ENCODE measurements at places on chromosomes 2 and 18.

GRCh38 chr18:7878265-7879211 is 311.4 kb downstream of the PTPRM start:
- no peak for DNase-seq

DNA sequence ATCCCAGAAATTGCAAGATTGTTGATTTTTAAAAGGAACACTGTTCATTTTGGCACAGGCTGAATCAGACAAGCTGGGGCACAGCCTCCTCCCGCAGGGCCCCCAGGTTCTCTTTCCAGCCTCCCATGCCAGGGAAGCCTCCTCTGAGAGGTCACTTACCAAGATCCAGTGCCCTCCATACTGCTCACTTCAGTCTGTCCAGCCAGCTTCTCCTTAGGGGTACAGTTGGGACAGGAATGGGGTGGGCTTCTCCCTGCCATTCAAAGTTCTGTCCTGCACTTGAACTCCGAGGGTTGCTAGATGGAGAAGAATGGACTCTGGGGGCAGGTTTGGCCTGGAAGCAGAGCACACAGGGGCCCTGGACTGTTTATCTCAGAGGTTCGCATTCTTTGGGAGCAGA is 7.5 kb upstream of the CYP26B1 start:
- no peak for DNase-seq

DNA sequence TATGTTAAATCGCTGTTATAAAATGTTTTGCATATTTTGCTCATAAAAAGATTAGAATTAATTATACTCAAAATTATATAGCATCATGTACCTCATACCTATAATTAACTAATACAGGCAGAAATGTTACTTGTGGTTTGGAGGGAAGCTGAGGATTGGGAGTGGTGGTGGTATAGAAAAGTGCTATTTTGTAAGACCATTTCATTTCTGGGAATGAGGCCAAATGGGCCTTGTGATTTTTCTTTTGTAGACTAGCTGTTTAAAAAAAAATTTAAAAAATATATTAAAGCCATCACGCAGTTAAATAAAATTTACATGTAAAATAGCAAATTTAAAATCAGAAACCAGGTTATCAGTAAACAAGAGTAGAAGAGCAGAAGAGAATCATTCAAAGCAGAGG is 560.8 kb upstream of the FAM98A start:
- no peak for DNase-seq

DNA sequence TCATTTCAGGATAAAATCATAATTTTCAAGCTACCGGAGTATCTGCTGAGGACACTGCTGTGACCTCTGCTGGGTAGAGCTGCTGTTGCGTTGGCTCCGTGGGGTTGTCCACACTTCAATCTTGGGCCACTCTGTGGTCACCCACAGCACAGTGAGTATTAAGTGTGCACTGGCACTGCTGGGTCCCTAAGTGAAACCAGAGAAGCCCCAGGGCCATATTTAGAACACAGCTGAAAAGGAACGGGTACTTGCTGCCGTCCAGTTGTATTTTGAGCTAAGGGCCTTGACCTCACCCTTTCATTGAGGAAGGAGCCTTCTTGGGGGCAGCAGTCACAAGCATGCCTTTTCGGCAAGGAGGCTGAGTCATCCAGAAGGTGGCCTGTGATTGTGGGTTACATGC is 10.1 kb downstream of the SLC9A4 start:
- DNase-seq = no peak

GRCh38 chr2:66698576-66699239 is 263.8 kb downstream of the MEIS1 start:
- DNase-seq = no peak

DNA sequence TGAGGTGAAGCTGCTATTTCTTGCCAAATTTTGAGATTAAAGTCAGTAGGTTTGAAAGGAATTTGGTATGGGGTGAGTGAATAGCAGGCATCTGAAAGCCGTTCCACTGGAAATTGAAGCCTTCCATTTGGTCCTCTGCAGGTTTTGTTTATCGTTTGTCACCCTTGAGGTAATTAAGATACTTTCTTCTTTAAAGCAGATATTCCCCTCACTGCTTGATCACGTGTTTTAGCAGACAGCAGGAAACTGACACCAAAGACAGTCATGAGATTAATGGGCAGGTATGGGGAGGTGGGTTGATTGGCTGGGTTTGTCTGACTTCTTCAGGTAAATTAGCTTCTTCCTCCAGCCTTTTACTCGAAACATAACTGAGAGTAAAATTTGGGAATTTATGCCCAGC is 10.7 kb downstream of the LPIN1 start:
- no peak for DNase-seq

DNA sequence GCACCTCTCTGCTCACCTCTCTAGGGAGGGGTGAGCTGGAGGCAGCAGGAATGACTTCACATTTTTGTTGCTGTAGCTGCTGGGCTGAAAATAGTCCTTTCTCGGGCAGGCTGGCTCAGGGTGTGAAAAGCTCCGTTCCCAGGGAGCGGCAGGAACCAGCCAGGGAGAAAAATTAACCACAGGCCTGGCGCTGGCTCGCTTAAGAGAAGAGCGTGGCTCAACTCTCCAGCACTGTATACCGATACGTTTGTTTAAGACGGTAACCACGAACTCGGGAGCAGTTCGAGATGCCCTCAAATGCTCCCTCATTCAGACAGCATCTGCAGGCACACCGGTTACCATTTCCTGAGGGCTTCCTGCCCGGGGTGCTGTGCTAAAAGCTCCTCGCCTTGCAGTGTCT is 129.6 kb downstream of the CELF4 start:
- DNase-seq = no peak

DNA sequence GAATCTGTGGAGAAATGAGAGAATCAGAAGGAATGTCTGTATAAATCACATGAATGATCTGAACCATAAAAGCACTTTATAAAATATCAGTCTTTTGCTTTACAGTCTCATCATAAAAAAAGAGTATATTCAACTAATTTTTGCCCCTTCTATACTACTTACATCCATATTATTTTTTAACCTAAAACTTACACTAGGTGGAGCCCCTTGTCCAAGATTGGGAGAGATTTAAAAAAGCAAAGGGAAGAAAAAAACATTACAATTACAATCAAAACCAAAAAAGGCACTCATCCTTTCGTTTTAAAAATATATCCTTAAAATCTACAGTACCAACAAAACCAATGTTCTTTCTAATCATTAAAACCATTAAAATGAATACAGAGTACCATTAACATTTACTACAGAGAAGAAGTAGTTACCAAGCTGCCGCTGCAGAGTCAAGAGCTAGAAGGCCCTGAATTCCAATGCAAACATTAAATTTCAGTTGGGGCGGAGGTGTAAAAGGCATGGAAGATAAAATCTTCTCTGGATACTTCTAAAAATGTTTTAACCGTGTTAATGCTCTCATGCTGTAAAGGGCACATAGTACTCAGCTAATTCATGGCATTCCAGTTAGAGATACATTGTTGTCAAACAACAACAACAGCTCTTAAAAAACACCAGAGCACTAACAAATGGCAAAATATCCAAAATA is 56.7 kb upstream of the EPB41L3 start:
- no peak for DNase-seq

DNA sequence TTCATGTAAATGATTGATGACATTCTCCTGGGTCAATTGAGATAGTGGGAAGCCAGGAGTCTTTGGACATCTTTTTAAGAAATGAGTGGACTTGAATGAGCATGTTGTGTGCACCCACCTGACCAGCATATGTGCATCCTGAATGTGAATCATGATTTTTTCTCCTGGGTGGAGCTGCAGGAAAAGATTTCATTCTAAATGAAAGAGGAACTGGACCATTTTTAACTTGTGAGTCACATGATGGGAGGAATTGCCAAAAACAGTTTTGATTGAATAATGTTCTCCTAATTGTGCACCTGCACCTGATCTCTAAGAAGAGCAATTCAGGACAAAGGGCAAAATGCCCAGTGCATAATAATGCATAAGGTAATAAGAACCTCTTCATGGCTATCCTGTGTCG is 32.3 kb downstream of the COPS8 start:
- no peak for DNase-seq

DNA sequence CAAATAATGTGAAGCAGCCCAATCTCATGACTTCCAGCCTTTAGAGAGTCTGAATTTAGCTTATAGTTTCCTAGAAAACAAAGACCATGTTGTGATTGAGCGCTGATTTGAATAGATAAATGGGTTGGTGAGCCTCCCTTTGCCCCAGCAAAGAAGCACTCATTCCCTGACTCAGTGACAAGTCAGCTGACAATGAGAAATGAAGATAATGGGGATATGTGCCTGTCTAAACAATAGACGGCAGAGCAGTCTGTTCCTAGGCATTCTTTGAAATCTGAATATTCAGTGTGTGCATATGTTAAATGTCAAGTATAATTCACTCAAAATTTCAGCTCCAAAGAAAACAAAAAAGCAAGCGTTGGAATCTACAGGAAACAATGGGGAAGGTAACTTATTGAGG is 34.8 kb upstream of the LINC00305 start:
- DNase-seq = no peak

GRCh38 chr2:143679617-143680016 is 550.4 kb downstream of the ARHGAP15 start:
- no peak for DNase-seq

GRCh38 chr2:224063298-224063648 is 24.2 kb upstream of the SERPINE2 start:
- no peak for DNase-seq

GRCh38 chr18:7779211-7779610 is 212.1 kb downstream of the PTPRM start:
- no peak for DNase-seq

DNA sequence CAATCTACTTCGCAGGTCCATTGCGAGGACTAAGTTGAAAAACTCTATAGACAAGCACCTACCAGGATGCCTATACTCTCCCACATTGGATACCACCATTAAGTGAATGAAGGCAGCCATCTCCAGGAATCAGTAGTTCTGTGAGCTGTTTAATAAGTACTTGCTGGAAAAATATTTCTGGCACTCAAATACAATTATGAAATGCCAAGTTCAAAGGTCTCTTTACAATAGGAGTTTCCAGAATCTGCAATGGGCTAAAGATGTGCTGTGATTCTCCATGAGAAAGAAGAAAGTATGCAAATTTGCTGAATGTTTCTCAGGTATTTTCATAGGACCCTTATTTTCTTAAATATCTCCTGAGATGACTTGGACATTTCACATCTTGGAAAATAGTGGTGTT is 103.0 kb downstream of the AP1S3 start:
- no peak for DNase-seq

DNA sequence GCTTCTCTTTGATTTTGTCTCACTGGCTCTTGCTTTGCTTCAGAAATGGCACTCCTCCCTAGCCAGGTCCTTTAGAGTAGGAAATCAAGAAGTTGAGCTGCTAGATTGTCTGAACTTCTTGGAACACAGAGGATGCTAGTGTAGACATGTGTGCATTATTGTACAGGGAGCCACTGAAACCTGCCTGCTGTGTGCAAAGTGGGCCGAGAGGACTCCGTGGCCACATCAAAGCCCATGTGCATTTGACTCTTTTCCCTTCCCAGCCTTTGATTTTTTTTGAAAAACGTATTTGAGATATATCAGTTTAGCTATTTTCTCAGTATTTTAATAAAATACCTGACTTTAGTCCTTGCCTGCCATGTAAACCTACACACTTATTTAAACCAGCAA is 83.1 kb downstream of the TMEM247 start:
- no peak for DNase-seq

DNA sequence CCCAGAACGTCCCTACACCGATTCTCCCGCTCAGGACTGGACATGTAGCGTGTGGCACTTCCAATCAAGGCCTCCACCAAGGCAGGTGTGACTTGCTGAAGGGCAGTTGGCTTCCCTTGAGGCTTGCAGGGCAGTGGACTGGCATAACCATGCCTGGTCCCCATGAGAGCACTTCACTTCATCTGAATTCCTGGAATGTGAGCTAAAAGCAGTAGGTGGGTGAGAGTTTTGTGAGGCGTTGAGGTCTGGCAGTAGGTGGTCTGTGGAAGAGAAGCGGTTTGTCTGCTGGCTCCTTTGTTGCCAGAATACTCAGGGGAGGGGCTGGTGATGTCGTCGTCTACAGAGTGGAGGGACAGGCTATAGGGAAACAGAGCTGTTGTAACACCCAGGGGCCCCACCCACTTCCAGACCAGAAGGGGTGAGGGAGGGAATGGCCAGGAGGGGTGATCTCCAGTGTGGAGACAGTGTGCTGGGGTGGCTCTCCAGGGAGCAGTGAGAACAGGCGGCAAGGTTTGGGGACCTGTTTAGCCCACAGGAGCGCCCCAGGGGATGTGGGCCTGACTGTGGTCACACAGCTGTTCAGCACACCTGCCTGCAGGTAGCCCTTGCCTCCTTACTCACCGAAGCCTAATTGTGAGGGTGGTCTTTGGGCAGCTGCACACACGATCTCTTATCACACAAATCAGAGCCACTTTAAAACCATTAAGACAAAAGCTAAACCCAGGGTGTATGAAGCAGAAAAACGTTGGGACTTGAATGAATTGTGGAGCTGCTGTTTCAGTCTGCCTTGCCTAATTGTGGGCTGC is 21.5 kb upstream of the ALKAL2 start:
- DNase-seq = no peak

GRCh38 chr2:17148407-17149145 is 369.7 kb downstream of the RAD51AP2 start:
- no peak for DNase-seq

GRCh38 chr18:25457126-25457525 is 105.2 kb upstream of the ZNF521 start:
- DNase-seq = no peak

DNA sequence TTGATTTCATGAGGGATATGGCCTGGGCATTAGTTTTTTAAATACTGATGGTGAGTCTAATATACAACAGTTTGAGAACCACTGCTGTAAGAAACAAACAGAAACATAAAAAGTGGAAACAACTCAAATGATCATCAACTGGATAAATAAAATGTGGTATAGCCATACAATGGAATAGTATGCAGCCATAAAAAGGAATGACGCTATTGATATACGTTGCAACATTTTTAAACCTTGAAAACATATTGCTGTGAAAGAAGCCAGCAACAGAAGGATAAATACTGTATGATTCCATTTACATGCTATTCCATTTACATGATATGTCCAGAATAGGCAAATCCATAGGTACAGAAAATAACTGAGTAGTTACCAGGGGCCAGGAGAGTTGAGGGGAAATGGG is 6.5 kb downstream of the NFE2L2 start:
- no peak for DNase-seq

- DNase-seq = no peak
Observed at GRCh38 chr2:104415284-104415683, 438.6 kb upstream of the POU3F3 start.

- no peak for DNase-seq
Observed at GRCh38 chr18:53798516-53798915, 426.0 kb downstream of the MBD2 start.

- no peak for DNase-seq
Observed at GRCh38 chr2:133054297-133054696, 384.3 kb upstream of the LYPD1 start.

DNA sequence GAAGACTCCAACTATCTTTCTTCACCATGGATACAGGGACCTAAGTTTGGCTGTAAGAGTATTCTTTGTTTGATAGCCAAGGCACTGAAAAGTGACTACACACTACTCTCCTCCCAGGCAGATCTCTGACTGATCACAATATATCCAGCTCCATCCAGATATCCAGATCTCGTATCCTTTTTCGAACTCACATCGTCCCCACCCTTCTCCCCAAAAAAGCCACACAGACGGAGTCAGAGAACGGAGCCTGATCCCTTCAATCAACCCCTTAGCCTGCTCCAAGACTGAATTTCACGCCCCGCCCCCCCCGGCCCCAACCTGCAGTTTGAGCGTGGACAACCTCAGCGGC is 533 bp downstream of the DHX57 start:
- DNase-seq = no peak

- no peak for DNase-seq
Observed at GRCh38 chr2:39175026-39175812, 54.4 kb upstream of the SOS1 start.

All from omental fat pad (tissue), 4 donors.